Osteoblast (primary cell): ENCODE measurements at places on chromosomes 6 and 20. TPM values are rescaled to one million over a fixed set of nuclear protein-coding genes. Genes with fewer than 3 reads are reported as not detected.

GRCh38 chr6:16002332-16003196, 126.3 kb upstream of the MYLIP start:
- no peak overlapping the region for H3K27ac ChIP-seq
- H3K27me3 ChIP-seq, result no peaks in the 10 kb centered on the region
- H3K4me1 ChIP-seq, result no peaks in the 10 kb centered on the region
- H3K4me3 ChIP-seq, result no peak overlapping the region
- H3K36me3 ChIP-seq, result no peaks in the 10 kb centered on the region

EYS gene
- total RNA-seq, result under 0.01 TPM in 2 replicates

THBD gene
- 0.29 and 0.36 TPM in 2 replicates for total RNA-seq

HECA gene
- total RNA-seq, result 50.1 and 53.9 TPM in 2 replicates

LY86 gene
- total RNA-seq, result not detected in 2 replicates

TPMT gene
- total RNA-seq, result 11.9 and 13.0 TPM in 2 replicates

DNA sequence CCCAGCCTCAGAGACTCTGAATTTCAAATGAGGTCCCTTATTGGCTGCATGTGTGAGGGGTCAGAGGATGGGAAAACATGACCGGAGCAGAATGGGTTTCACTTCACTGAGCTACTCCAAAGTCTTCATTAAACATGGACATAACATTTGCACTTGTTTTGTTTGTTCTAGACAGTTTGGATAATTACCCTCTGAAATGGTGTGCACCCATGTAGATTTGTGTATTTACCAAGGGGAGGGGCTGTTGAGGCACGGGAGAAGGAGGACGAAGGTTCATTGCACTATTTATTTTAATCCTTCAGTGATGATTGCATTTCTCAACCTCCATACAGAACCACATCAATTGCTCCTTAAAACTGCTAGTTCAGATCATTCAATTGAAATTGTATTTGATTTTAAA, 364.2 kb downstream of the TFAP2B start:
- DNase-seq, result no peak

GRCh38 chr6:38021571-38021970, 202.0 kb downstream of the ZFAND3 start:
- no peak for DNase-seq
- H3K4me3 ChIP-seq, result no peak overlapping the region
- H3K27me3 ChIP-seq, result no peaks in the 10 kb centered on the region
- H3K4me1 ChIP-seq, result peaks cover 11% of the 10 kb centered on the region
- no peak overlapping the region for H3K27ac ChIP-seq

DNA sequence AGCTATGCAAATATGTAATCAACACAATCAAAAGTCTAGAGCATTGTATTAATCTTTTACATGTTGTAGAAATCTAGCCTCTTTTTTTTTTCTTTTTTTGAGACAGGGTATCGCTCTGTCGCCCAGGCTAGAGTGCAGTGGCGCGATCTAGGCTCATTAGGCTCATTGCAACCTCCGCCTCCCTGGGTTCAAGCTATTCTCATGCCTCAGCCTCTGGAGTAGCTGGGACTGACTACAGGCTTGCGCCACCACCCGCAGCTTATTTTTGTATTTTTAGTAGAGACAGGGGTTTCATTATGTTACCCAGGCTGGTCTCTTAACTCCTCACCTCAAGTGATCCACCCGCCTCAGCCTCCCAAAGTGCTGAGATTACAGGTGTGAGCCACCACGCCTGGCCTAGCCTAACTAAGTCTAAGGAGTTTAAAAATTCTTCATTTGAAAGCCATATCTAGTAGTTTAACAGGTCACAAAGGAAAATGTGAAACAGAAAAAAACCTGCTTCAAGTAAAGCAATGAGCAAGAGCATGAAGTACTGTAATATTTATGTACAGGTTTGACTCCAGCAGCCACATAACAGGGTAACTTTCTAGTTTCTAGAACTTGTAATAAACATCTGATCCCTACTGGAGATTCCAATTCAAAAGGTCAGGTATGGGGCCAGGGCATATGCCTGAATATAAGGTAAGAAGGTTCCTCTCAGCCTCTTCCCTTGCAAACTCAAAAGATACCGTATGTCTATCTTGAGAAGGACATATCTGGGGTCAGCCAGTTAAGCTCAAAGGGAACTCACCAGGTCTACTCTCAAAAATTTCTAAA, 4.4 kb downstream of the CPNE1 start:
- peaks cover under 1% of the 10 kb centered on the region for H3K36me3 ChIP-seq
- H3K4me3 ChIP-seq, result no peak overlapping the region
- H3K27me3 ChIP-seq, result no peaks in the 10 kb centered on the region
- peaks cover 28% of the 10 kb centered on the region for H3K4me1 ChIP-seq
- no peak for DNase-seq

HDDC2 gene
- total RNA-seq, result 63.9 and 71.3 TPM in 2 replicates

DNA sequence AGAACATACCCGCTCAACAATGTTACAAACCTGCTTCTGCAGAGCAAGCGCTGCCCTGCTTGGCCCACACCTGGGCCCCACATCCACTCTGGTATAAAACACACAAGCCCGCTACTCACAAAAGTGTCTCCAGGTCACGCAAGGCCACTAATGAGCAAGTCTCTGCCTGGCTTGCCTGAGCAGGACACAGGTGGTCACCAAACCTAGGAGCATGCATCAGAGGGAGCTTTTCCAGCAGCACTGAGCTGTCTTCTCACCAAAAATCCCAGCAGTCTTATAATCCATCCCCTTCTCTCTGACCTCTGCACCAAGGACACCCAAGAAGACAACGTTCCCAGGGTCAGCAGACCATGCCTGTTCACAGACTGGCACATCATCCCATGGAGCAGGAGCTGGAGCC, 100.8 kb downstream of the DLL1 start:
- no peaks in the 10 kb centered on the region for H3K27me3 ChIP-seq
- no peak overlapping the region for H3K4me3 ChIP-seq
- DNase-seq, result no peak
- no peak overlapping the region for H3K27ac ChIP-seq

DNA sequence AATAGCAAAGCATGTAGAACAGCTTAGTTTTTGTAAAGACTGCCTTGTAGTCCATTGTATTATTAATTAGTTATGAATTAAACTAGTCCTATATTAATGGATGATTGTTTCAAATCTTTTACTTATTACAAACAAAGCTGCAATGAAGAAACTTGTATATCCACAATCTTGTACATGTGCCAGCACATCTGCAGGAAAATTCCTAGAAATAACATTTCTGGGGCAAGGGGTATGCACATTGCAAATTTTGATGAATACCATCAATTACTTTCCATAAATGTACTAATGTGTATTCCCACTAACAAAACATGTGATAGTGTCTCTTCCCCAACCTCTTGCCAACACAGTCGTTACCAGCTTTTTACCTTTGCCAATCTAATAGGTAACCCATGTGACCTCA, 73.6 kb upstream of the AKAP12 start:
- DNase-seq, result no peak
- H3K27me3 ChIP-seq, result no peaks in the 10 kb centered on the region
- H3K27ac ChIP-seq, result no peak overlapping the region
- H3K4me1 ChIP-seq, result no peaks in the 10 kb centered on the region

- no peak overlapping the region for H3K4me3 ChIP-seq
- peak; percentile 95 for DNase-seq
- H3K27ac ChIP-seq, result no peak overlapping the region
- peaks cover 7% of the 10 kb centered on the region for H3K4me1 ChIP-seq
- H3K36me3 ChIP-seq, result no peaks in the 10 kb centered on the region
- no peaks in the 10 kb centered on the region for H3K27me3 ChIP-seq
These were observed 458 bp upstream of the ARMC12 start for GRCh38 chr6:35736253-35736894.

- H3K27me3 ChIP-seq, result no peaks in the 10 kb centered on the region
- no peak for DNase-seq
These were observed 592.1 kb upstream of the NRSN1 start for GRCh38 chr6:23533944-23534343.

SYNDIG1 gene
- 2.2 and 3.2 TPM in 2 replicates for total RNA-seq

ADTRP gene
- 0.72 and 1.2 TPM in 2 replicates for total RNA-seq

CALHM4 gene
- not detected in 2 replicates for total RNA-seq

GRCh38 chr6:12324099-12324498, 33.9 kb downstream of the EDN1 start:
- no peaks in the 10 kb centered on the region for H3K4me1 ChIP-seq
- no peaks in the 10 kb centered on the region for H3K36me3 ChIP-seq
- H3K27ac ChIP-seq, result no peak overlapping the region
- DNase-seq, result peak; percentile 47

GRCh38 chr6:53710788-53711187, 45.2 kb upstream of the KLHL31 start:
- H3K36me3 ChIP-seq, result no peaks in the 10 kb centered on the region
- DNase-seq, result no peak
- H3K27me3 ChIP-seq, result peaks cover 13% of the 10 kb centered on the region
- no peaks in the 10 kb centered on the region for H3K4me1 ChIP-seq

- peak; percentile 92 for DNase-seq
- peak within 1 kb of the TSS; percentile 88 for H3K27ac ChIP-seq
- H3K27me3 ChIP-seq, result no peaks in the 10 kb centered on the region
- peaks cover 33% of the 10 kb centered on the region for H3K36me3 ChIP-seq
These were observed at the start of the genes ESF1 and NDUFAF5 for GRCh38 chr20:13784893-13785715. TSS of gene ESF1 (minus strand) at chr20:13784919. CDS start at chr20:13783140, 1,779 bp downstream. TSS of gene NDUFAF5 (plus strand) at chr20:13785028. CDS start at chr20:13785069, 41 bp downstream.

- peak; percentile 46 for DNase-seq
- H3K4me3 ChIP-seq, result no peak overlapping the region
- H3K36me3 ChIP-seq, result peaks cover 8% of the 10 kb centered on the region
These were observed 11.9 kb downstream of the CCDC167 start for GRCh38 chr6:37487591-37488380.

ADGB gene
- total RNA-seq, result under 0.01 TPM in 1 of 2 replicates, not detected in the other

DNA sequence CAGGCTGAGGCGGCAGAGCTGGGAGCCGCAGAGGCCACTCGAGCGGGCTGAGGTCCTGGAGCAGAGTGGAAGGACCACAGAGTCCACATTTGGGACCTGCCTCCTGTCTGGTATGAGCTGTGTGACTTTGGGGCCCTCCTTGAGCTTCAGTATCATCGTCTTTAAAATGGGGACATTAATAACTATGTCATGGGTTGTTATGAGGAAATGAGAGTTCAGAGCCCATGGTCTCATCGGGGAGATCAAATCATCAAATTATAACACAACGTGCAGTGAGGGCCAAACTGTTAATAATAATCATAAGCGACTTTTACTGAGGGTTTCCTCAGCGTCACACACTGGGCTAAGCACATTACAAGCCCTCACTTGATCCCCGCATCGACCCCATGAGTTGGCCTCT, 49.9 kb upstream of the CCDC167 start:
- H3K27ac ChIP-seq, result no peak overlapping the region
- no peak for DNase-seq
- peaks cover 21% of the 10 kb centered on the region for H3K4me1 ChIP-seq
- H3K36me3 ChIP-seq, result no peaks in the 10 kb centered on the region

PRSS35 gene
- 1.1 and 1.5 TPM in 2 replicates for total RNA-seq

DNA sequence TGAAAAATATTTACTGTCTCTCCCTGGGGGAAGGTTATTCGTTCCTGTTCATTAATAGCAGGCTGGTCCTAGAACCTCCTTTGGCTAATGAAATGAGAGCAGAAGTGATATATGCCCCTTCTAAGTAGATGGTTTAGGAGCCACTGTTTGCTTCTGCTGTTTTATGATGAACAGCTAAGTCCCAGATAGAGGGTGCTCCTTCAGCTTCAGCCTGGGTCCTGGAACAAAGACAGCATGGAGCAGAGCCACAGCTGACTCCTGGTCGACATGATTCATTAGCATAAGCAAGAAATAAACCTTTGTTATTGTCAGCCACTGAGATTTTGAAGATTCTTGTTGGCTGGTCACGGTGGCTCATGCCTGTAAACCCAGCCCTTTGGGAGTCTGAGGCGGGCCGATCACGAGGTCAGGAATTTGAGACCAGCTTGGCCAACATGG, 47.8 kb upstream of the ARMC2 start:
- peaks cover 5% of the 10 kb centered on the region for H3K4me1 ChIP-seq
- H3K4me3 ChIP-seq, result no peak overlapping the region
- peak; percentile 81 for DNase-seq

MUC22 gene
- not detected in 2 replicates for total RNA-seq

COL12A1 gene
- total RNA-seq, result 1,393 and 1,591 TPM in 2 replicates

- no peaks in the 10 kb centered on the region for H3K4me1 ChIP-seq
- H3K27me3 ChIP-seq, result no peaks in the 10 kb centered on the region
- DNase-seq, result peak; percentile 73
- no peak overlapping the region for H3K4me3 ChIP-seq
- no peak overlapping the region for H3K27ac ChIP-seq
- H3K36me3 ChIP-seq, result peaks cover 34% of the 10 kb centered on the region
These were observed 14.9 kb upstream of the MATN4 start for GRCh38 chr20:45322952-45323383.

DNA sequence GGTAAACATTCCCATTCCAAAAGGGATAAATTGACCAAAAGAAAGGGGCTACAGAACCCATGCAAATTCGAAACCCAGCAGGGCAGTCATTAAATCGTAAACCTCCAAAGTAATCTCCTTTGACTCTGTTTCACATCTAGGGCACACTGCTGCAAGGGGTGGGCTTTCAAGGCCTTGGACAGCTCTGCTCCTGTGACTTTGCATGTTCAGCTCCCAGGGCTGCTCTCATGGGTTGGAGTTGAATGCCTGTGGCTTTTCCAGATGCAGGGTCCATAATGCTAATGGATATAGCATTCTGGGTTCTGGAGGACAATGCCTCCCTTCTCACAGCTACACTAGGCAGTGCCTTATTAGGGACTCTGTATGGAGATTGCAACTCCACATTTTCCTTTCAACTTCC, 211.9 kb upstream of the MANEA start:
- no peaks in the 10 kb centered on the region for H3K27me3 ChIP-seq
- H3K27ac ChIP-seq, result no peak overlapping the region
- H3K4me3 ChIP-seq, result no peak overlapping the region
- DNase-seq, result no peak
- no peaks in the 10 kb centered on the region for H3K4me1 ChIP-seq

DNA sequence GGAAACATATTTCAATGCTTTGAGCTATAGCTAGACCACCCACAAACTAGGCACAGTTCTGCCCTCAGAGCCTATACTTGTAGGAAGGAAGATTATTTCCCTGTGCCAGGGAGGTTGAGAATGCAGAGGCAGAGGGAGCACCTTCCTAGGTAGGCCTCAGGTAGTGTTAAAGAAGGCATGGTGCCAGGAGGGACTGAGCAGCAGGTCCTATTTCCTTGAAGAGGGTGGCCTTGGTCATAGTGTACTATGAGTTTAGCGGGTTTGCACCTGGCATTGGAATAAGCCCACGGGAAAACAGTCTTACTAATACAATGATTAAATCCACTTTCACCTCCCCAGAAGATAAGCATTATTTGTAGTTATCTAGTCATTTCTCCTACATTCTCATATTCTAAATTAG, 375.4 kb downstream of the CDKAL1 start:
- no peaks in the 10 kb centered on the region for H3K27me3 ChIP-seq
- H3K4me3 ChIP-seq, result no peak overlapping the region
- no peak overlapping the region for H3K27ac ChIP-seq
- DNase-seq, result no peak
- H3K4me1 ChIP-seq, result peaks cover 8% of the 10 kb centered on the region
- H3K36me3 ChIP-seq, result no peaks in the 10 kb centered on the region

ECI2 gene
- total RNA-seq, result 76.0 and 89.0 TPM in 2 replicates
